Left colon (tissue), 2 donors: ENCODE measurements at places on chromosomes 11 and 22. TPM values are rescaled to one million over a fixed set of nuclear protein-coding genes. Genes with fewer than 3 reads are reported as not detected.

Gene LRRC74B
- 0.18 TPM for total RNA-seq

Gene C22orf42
- not detected for total RNA-seq

Gene KRTAP5-9
- total RNA-seq = 0.61 TPM

Gene TMPRSS13
- total RNA-seq = 0.46 TPM

Gene KRTAP5-2
- not detected for total RNA-seq

Gene PLEKHA7
- total RNA-seq = 110 TPM

Gene CRYBB2
- total RNA-seq = 0.67 TPM

Gene ATG2A
- 25.3 TPM for total RNA-seq

Gene POU2AF3
- 6.0 TPM for total RNA-seq

Gene FZD4
- 4.7 TPM for total RNA-seq

Gene CLMP
- 13.2 TPM for total RNA-seq

Gene PISD
- 32.9 TPM for total RNA-seq

Gene PRG2
- total RNA-seq = 0.22 TPM

Gene CCDC188
- 1.5 TPM for total RNA-seq

Gene ST3GAL4
- total RNA-seq = 536 TPM

Gene GRM5
- total RNA-seq = not detected

Gene TYR
- not detected for total RNA-seq

Gene ASRGL1
- total RNA-seq = 18.1 TPM

Gene SPI1
- total RNA-seq = 15.8 TPM

Gene CAT
- total RNA-seq = 126 TPM

Gene APBB1
- 11.2 TPM for total RNA-seq

Gene GALNT18
- total RNA-seq = 5.9 TPM

Gene CBX7
- 18.6 TPM for total RNA-seq
